ENCODE measurements at places on chromosomes 1 and 21. TPM values are rescaled to one million over a fixed set of nuclear protein-coding genes. Genes with fewer than 3 reads are reported as not detected.

DNA sequence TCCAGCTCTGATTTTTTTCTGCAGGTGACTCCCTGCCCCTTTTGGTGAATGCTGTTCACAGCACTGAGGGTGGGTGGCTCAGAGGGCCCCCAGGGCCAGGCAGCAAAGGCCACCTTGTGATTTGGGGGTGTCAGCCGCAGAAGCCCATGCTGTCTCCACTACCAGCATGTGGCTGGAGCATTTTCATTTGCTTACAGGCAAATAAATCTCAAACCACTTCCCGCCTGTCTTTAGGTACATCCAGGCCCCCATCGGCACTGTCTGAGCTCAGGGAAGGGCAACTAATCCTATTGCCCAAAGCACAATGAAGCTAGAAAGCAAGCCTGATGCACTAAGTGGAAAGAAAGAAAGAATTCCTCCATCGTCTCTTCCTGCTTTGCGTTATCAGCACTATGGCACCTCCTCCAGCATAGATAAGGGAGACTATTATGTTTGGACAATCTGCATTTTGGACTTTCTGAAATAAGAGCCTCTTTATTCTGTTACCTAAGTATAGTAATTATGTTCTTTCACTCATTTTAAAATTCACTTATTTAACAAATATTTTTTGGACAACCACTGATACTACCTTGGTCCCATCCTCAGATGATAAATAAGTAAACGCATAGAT, 100.5 kb upstream of the TLR5 start:
- DNase-seq = no peak

DNA sequence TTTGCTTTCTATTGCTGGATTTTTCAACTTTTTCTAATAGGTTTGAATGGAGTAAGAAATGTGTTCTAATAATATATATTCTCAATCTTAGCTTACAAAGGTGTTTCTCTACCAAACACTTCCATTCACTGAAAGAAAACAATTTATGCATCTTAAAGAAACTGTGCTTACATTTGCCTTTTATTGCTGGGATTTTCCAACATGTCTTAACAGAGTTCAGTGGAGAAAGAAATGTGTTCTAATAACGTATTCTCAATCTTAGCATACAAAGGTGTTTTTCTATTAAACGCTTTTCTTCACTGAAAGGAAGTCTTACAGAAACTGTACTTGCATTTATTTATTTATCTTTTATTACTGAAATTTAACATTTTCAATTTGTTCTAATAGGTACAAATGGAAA, 5.6 kb downstream of the CD53 start:
- DNase-seq = no peak

DNA sequence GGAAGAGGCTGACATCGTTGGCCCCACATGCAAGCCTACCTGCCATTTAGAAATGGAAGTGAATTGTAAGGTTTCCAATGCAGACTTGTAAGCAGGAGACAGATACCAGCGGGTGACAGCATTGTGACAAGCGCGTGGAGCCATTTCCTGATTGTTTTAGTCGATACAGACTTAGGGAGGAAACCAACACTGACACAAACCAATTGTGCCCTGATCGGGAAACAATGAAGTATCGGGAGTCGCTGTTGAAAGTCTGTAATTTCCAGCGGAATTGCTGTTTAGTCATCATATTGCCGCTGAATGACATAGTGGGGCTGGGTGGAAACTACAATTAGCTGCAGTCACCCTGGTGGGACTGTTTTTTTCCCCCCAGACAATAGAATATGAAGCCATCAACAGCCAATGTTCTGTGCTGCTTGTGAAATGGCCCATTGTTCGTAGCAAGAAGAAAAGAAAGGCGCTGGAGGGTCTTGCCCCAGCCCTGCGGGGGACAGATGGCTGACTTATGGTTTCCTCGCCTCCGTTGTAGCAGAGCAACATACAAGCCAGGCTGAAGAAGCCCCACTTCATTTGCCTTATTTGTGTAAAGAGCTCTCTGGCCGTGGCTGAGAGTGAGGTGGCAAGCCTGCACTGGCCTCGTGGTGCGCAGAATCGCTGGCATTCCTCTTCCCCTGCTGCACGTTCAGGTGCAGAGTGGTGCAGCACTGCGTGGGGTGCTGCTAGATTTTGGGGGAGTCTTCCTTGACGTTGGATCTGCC, 462.7 kb downstream of the CAMTA1 start:
- DNase-seq = no peak

DNA sequence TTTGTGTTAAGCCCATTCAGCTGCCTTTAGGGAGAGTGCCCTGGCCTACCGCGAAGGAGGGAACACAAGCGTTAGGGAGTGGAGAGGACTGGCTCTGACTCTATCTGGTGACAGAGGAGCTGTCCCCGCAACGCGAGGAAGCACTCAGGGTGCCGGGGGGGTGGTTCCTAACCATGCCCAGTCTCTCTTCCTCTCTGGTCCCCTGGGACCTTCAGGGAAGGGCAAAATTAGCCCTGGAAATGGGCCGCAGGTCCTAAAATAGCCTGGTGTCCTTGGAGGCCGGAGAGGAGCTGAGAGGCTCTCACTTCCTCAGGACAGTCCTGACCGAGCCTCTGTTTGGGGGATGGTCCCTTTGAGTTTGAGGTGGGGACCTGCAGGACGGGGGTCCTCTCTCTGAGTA, 5.8 kb downstream of the SLC45A1 start:
- no peak for DNase-seq

- DNase-seq = no peak
Measured at GRCh38 chr1:66415281-66415680, 118.7 kb upstream of the SGIP1 start.

DNA sequence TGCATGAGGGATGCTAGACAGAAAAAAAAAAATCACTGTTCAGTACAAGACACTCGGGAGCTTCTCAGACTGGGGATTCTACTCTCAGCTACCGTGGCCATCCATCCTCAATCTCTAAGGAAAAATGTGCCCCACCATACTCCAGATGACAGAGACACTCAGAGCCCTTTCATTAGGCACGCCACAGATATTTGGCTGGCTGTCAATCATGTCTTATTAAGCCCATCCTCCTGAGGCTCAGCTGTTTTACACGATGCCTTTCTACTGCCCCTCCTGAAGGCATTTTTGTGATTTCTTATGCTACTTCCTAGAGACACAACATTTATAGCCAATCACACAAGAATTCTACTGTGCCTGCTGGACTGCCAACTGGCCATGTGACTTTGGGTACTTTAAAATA, 92.9 kb downstream of the KIF14 start:
- no peak for DNase-seq

- no peak for DNase-seq
Measured at GRCh38 chr1:96837057-96837780, 115.6 kb downstream of the PTBP2 start.

- no peak for DNase-seq
Measured at GRCh38 chr1:27132624-27133023, 22.3 kb downstream of the SLC9A1 start.

DNA sequence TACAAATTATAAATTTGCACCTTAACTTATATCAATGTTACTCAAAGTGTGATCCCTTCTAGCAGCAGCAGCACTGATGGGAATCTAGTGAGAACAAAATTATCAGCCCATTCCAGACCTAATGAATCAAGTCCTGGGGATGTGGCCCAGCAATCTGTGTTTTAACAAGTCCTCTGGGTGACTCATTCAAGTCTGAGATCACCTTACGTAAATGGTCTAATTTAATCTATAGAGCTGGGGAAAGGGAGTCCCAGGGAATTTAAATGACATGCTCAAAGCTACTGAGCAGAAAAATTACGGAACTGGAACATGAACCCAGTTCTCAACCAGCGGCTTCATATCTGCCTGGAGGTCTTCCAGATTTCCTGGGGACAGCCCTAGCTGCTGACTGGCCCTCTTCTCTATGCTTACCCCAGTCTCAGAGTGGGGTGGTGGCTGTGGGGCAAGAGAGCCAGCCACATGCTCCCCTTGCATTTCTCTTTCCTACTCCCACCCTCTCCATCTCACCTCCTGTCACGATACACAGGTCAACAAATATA, 220.0 kb downstream of the TM2D1 start:
- no peak for DNase-seq

- DNase-seq = no peak
Measured at GRCh38 chr1:1120866-1121591, 5.1 kb upstream of the C1orf159 start.

DNA sequence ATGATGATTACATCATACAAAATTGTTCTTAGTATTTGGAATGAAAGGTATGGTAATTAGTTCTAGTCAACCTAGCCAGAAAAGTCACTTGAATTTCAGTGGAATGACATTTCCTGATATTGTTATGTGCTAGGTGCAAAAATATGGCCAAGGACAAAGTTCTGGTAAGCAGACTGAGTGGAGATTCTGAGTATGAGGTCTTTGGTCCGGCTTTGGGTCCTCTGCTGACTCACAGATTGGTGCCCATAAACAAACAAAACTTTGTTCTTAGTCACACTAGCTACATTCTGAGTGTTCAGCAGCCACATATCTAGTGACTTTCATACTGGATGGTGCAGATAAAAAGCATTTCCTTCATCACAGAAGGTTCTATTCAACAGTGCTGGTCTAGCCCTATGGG, 206.1 kb downstream of the ZNF648 start:
- DNase-seq = no peak

DNA sequence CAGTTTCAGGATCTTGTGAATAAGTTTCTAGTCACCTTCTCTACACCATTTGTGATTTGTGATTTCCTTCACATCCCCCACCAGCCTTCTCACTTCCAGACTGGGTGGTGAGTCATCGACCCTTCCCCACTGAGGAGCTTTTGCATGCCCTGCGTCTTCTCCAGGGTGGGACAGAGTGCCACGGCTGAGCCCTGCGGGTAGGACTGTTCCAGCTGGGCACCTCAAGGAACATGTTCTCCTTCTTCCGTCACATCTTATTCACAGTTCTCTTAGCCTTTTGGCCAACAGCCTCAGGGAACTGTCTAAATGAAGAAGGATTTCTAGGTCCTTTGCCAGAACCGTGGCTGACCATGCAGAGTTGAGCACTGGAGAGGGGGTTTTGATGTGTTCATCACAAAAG, 116.5 kb downstream of the TMEM53 start:
- DNase-seq = no peak

GRCh38 chr1:173871091-173871490, 2.9 kb downstream of the ZBTB37 start:
- no peak for DNase-seq

- DNase-seq = peak; percentile 71
Measured at GRCh38 chr1:156623946-156624813, 5.0 kb downstream of the HAPLN2 start.

DNA sequence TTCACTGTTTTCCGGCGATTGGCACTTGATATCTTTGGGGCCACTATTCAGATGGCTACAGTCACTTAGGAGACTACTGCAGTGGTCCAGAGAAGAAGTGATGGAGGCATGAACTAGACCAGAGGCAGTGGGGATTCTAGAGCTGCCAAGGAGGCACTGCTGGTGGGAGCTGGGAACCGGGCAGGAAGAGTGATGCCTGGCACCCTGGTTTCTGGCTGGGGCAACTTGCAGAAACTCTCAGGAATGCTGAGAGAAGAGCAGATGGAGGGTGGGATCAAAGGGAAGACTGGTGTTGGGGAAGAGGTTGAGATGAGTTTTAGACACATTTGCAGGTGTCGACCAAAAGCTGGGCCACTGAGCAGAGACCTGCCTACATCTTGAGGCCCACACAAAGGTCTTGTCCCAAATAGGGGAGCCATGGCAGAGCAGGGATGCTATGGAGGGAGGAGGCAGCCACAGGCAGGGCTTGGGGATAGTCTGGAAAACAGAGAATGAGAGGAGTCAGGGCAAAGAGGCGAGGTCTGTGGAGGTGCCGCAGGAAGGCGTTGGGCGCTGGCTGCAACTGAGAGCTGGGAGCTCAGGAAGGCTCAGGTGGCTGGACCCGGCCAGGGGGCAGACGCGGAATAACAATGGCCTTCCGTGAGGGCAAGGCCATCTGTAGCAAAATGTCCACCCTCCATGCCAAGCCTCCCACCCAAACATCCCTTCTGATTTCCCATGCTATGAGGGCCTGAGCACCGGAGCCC, 118.9 kb downstream of the TOMM20 start:
- no peak for DNase-seq

DNA sequence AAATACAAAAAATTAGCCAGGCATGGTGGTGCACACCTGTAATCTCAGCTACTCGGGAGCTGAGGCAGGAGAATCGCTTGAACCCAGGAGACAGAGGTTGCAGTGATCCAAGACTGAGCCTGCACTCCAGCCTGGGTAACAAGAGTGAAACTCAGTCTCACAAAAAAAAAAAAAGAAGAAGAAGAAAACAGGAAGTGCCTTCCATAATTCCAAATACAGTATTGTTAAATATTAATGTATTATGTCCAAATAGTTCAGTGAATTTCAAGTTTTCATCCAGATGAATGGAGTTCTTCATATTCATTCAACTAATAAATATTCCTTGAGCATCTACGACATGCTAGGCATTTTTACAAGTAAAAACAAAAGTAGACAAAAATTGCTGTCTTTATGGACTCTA, 33.3 kb downstream of the PLEKHO1 start:
- no peak for DNase-seq

DNA sequence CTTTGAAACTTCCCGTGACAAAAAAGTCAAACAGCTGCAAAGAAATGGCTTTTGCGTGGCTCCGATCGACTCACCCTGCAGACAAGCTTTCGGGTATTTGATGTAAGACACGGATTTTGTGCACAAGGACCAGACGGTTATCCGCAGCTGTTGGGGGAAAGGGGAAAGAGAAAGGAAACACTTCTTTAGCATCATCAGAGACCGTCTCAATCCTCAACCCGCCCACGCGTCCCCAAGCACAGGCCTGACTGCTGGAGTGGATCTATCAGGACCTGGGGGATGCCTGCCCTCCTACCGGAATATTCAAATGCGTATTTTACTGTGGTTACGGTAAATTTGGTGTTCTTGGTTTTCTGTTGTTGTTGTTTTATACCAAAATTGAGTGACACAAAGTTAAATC, 11.2 kb downstream of the WRAP73 start:
- no peak for DNase-seq

GRCh38 chr1:16900751-16901150, 5.0 kb downstream of the RNU1-2 start:
- DNase-seq = no peak

DNA sequence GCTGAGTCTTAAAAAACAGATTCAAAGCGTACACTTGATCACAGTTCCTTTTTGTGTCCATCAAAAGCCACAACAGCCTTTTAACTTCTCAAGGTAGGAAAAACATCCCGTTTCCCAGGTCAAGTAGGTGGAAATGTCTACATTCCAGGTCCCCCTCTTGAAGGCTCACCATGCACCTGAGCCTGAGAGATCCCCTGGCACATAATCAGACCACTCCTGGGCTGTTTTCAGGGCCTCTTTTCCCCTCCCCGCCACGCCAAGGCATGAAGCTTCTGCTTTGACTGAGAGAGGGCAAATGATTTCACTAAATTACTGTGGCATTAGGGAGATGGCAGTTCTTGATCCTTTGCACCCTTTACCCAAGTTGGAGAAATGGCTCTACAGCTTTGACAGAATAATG, 21.7 kb downstream of the CNN3 start:
- DNase-seq = no peak

GPR3 gene
- total RNA-seq = 1.1 TPM

TSPAN2 gene
- total RNA-seq = 0.05 TPM

SFN gene
- total RNA-seq = 23.1 TPM

CD52 gene
- total RNA-seq = not detected

All from NCI-H460 (cell line).